Dermis microvascular lymphatic vessel endothelial cell (primary cell): ENCODE measurements at places on chromosomes 12 and 14. TPM values are rescaled to one million over a fixed set of nuclear protein-coding genes. Genes with fewer than 3 reads are reported as not detected.

CD27 gene
- total RNA-seq = not detected in 2 replicates

SLCO1B1 gene
- not detected in 2 replicates for total RNA-seq

ANO2 gene
- 16.0 and 29.7 TPM in 2 replicates for total RNA-seq

AVPR1A gene
- total RNA-seq = not detected in 2 replicates

LTBP2 gene
- 15.7 and 22.7 TPM in 2 replicates for total RNA-seq

DNA sequence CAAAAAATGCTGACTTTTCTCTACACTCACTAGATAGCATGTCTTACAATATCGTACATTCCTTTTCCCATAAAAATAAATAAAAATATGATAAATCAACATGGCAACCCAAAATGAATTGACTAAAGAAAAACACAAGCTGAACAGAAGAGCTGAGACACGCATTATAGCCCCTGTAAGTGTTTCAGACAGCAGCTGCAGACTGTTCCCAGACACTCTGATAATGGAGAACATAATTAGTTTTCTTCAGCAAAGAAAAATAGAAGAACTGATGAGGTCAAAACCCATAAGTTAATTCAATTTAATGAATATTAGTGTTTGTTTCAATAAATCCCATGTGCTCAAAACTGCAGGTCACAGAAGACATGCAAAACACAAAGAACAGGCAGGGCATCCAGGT, 23.8 kb downstream of the ST8SIA1 start:
- no peak for DNase-seq

- peak; percentile 60 for DNase-seq
Measured at GRCh38 chr12:132638541-132639408, 20.2 kb downstream of the P2RX2 start.

GRCh38 chr14:62003701-62004100, 241.5 kb downstream of the SNAPC1 start:
- DNase-seq = no peak

DNA sequence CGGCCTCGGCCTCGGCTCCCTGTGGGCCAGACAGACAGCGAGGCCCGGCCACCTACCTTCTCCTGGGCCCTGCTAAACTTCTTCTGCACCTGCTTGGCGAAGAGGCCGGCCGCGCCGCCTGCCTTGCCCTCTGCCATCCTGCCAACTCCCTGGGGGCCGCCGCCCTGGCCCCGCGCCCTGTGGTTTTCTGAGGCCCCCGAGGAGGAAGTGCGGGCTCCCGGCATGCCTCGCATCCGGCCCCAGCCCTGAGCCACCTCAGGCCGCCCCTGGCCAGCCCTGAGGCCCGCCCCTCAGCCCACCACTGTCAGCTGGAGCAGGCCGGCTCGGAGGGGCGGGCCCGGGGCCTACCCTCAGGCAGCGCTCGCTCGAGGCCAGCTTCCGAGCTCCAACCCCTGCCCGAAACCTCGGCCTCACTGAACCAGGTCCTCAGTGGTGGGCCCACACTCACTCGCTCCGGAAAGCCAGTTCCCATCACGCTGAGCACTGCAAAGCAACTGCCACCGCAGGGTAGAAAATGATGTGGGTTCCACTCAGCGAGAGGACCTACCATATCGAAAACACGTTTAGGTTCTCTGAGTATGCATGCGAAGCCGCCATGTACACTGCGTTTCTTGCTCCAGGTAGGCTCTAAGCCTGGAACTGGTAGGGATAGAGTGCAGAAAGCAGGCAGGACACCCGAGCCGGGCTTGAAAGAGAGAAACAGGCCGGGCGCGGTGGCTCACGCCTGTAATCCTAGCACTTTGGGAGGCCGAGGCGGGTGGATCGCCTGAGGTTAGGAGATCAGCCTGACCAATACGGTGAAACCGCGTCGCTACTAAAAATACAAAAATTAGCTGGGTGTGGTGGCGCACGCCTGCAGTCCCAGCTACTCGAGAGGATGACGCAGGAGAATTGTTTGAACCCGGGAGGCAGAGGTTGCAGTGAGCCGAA, at the start of gene BIN2:
Gene BIN2, minus strand, starts transcription at position 209 of the 930 bp plus-strand sequence. Its CDS starts 72 bp downstream, at position 137.
- no peak for DNase-seq

DNA sequence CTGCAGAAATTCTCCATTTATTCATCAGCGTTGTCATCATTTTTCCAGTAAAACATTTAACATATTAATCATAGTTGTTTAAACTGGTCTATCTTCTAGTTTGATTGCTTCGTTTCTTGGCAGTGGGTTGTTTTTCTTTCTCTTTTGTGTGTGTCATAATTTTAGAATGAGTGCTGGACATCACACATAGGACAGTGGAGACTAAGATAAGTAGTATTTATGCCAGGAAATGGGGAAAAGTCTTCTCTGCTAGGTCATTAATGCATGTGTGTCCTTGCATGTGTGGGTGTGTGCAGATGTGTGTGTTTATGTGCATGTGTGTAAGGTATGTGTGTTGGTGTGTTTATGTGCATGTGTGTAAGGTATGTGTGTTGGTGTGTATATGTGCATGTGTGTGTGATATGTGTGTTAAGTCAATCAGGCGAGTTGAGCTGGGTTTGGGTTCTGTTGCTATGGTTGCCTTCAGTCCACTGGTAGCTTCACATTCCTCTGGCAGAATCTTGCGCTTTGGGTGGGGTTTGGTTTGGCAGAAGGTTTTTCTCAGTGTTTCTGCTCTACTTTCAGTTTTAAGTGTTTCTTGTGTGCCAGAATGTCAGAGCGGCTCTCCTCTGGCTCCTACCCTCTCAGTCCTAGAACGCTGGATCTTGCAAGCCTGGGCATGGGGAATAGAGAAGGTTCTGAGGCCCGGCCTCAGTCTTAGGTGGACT, 7.8 kb upstream of the ADGRD1 start:
- no peak for DNase-seq
